NCI-H146 (cell line): ENCODE measurements at places on chromosomes 3 and 15.
A peak's percentile ranks its signal among the peaks of the same experiment; 100 is the strongest.

DNA sequence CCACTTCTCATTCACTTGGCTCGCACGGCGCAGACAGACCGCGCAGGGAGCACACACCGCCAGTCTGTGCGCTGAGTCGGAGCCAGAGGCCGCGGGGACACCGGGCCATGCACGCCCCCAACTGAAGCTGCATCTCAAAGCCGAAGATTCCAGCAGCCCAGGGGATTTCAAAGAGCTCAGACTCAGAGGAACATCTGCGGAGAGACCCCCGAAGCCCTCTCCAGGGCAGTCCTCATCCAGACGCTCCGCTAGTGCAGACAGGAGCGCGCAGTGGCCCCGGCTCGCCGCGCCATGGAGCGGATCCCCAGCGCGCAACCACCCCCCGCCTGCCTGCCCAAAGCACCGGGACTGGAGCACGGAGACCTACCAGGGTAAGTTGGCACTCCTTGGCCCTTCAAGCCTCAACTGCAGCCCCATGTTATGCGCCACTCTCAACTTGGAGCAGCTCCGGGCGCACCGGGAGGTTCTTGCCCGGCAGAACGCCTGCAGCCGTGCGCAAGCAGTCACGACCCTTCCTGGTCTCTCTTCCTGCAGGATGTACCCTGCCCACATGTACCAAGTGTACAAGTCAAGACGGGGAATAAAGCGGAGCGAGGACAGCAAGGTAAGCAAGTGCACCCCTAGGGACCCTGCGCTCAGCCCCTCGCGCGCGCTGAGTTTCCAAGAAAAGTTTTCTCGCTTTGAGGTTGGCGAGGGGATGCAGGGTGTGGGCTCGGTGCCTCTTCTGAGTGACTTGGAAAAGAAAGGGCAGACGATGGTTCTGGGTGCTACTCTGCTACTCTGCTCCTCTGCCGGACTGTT lies at the start of gene BHLHE40:
Gene BHLHE40, plus strand, starts transcription at position 10 of the 801 bp plus-strand sequence. Its CDS starts 282 bp downstream, at position 292.
- no peak for DNase-seq

DNA sequence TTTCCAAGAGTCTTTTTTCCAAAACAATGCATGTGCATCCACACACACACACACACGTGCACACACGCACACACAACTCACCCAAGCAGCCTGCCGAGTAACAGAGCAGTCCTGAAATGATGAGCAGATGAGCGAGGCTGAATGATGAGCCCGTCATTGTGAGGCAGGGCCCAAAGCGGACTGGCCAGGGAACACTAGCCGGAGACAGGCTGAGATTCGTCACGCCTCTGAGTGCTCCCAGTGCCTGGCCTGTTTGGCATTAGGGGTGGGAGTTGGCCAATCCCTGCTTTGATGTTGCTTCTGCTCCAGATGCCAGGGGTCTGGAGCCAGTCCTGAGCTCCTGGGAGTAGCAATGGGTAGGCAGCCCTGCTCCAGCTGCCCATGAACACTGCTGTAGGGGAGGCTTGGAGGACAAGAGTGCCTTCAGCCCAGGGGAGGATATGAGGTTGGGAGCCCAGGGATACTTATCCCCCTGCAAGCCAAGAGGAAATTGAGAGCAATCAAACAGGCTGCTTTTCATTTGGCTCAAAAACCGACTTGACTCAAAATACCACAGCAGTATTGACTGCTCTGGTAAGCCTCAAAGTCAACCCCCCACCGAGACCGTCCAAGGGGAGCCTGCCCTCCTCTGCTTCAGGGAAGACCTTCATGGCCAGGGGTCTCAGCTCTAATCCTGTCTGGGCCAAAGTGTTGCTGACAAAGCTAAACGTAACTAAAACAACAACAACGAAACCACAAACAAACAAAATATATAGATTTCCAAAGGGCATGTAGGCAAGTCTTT lies 22.9 kb downstream of the COLQ start:
- no peak for DNase-seq

- DNase-seq: peak; percentile 8
These were observed 38.5 kb downstream of the HPS3 start for GRCh38 chr3:149167898-149168297.

- DNase-seq: peak; percentile 82
These were observed 90.4 kb downstream of the SRGAP3 start for GRCh38 chr3:9158865-9159630.

- DNase-seq: no peak
These were observed 365.0 kb upstream of the EPHA6 start for GRCh38 chr3:96449346-96449745.

DNA sequence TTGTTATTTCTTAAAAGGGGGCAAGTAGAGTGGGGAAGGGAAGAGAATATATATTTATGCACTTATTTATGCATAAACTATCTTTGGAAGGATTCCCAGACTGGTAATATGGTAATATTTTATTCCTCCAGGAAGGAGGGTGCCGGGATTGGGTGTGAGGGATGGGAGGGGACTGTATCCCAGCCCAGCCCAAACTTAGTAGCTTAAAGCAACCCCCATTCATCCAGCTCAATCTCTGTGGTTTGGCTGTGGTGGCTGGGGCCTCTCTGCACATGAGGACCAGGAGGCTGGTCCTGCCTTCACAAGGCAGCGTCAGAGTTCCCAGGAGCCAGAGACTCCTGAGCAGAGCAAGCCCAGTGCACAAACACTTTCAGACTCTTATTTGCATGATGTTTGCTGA lies 48.4 kb downstream of the CCNL1 start:
- DNase-seq: no peak

DNA sequence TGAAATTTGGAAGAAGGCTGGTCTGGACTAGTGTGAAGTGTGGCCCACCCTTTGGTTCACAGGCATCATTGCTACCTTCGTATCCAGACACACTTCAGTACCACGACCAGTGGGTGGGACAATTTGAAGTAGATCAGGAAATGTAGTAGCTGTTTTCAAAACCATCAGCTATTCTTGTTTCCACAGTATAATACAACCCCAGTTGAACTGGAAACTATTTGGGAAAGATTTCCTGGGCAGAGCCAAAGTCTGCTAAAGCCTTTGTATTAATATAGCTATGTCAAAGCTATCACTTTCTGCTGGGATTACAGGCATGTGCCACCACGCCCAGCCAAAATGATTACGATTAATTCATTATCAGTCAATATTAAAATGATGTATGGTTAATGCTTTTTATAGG lies 298.8 kb upstream of the RASGRP1 start:
- DNase-seq: no peak

- peak; percentile 12 for DNase-seq
These were observed 2.9 kb downstream of the SCN5A start for GRCh38 chr3:38646630-38647029.
